Natural killer cell treated with Interleukin-12 subunit alpha and Interleukin-12 subunit beta and Interleukin-15 and Interleukin-18, amount 100 ng/mL, for 72 hours (primary cell): ENCODE measurements at places on chromosomes 7 and 10. TPM values are rescaled to one million over a fixed set of nuclear protein-coding genes. Genes with fewer than 3 reads are reported as not detected.

The SFMBT2 gene
- 101 TPM for total RNA-seq

The CYP3A7 gene
- total RNA-seq = not detected

The AHR gene
- total RNA-seq = 36.5 TPM

The IFIT3 gene
- total RNA-seq = 3.0 TPM

The SLC26A3 gene
- total RNA-seq = not detected

The TLL2 gene
- 2.8 TPM for total RNA-seq

The RNF133 gene
- not detected for total RNA-seq

The SRRM3 gene
- not detected for total RNA-seq

The XRCC2 gene
- 10.1 TPM for total RNA-seq

The DYDC2 gene
- total RNA-seq = not detected

DNA sequence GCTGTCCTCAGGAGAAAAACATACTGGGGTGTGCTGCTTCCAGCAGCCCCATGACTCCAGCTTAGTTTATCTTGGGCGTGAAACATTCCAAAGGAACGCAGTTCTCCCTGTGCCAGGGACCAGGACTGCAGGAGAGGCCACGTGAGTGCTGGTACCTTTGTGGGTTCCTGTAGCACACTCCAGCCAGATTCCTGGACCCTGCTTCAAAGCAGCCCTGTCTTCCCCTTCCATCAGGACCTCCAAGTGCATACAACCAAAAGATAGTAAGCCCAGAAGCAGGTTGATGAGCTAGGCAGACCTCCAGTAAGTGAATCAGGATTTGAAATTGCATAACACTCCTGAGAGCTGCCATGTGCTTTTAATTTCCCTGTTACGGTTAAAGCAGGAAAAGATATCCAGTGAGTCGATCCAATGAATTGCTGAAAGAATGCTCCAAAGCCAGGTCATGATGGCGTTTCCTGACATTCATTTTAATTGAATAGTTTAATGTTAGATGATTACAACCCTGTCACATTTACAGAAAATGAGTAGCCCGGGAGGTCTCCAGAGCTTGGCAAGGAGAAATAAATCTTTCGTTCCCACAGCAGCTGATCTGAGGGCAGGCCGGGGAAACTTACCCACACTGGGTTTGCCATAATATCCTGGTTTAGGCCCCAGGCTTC is 38.9 kb upstream of the CPXM2 start:
- DNase-seq = no peak

- DNase-seq = no peak
Measured at GRCh38 chr7:100620804-100621203, 8.5 kb downstream of the MOSPD3 start.

- DNase-seq = no peak
Measured at GRCh38 chr7:77415476-77415822, 700 bp downstream of the GSAP start.

- no peak for DNase-seq
Measured at GRCh38 chr7:82690929-82691328, 247.4 kb upstream of the CACNA2D1 start.

GRCh38 chr10:11864727-11865126 is 41.6 kb downstream of the PROSER2 start:
- no peak for DNase-seq

GRCh38 chr10:11164803-11165590 is 147.3 kb downstream of the CELF2 start:
- DNase-seq = peak; percentile 81

GRCh38 chr10:93775356-93775755 is 17.6 kb downstream of the LGI1 start:
- no peak for DNase-seq

- DNase-seq = no peak
Measured at GRCh38 chr10:89975771-89976170, 274.4 kb downstream of the KIF20B start.

- no peak for DNase-seq
Measured at GRCh38 chr7:39910108-39910869, 39.8 kb upstream of the CDK13 start.

DNA sequence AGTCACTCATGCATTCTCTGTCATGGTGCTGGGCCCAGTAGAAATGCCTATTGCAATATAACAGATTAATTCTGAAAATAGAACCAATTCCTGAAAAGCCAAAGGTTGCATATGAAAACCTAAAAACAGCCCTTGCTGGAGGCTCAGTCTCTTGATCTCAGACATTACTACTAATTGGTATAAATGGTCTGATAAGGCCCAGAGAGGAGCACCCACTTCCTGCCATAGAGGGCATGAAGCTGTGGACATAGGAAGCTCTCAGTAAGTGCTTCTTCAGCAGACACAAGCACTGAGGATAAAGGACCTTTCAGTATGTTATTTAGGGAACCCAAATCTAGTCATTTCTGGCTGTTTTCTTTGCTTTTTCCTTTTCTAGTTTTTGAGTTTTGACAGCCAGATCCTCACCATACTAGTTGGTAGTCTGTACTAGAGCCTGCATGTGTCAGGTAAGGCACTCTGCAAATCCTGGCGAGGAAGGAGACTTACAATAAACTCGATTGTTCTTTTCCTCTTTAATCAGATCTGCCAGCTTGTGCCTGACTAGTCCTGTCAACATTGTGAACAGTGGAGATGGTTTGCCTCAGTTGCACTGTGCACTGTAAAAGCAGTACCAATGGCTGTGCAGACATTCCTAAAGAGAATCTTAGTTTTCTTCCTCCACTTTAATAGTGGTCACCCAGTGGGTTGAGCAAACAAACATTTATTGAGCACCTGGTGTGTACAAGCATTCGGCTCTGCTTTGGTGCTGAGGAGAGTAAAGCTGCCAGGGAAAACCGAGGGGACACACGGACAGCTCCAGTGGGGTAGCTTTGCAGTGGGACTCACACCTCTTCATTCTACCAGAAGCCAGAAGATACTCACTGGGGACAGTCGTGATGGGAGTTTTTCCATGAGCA is 140.9 kb downstream of the CHN2 start:
- DNase-seq = no peak

DNA sequence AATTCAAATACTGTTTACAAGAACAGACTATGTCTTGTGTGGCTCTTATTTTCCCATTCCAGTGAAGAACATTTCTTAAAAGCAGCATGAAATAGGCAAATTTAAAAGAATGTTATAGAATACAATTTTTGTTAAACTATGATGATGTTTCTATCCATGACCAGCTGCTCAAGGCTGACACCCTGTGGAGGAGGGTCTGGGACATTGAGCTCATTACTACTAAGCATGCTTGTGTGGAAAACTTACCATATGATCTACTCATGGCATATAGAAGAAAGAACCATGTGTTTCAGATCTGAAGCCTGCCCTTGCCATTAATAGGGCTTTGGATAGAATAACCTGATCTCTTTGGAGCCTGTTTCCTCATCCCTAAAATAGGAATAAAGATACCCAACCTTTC is 125.0 kb downstream of the FOXP2 start:
- DNase-seq = no peak

DNA sequence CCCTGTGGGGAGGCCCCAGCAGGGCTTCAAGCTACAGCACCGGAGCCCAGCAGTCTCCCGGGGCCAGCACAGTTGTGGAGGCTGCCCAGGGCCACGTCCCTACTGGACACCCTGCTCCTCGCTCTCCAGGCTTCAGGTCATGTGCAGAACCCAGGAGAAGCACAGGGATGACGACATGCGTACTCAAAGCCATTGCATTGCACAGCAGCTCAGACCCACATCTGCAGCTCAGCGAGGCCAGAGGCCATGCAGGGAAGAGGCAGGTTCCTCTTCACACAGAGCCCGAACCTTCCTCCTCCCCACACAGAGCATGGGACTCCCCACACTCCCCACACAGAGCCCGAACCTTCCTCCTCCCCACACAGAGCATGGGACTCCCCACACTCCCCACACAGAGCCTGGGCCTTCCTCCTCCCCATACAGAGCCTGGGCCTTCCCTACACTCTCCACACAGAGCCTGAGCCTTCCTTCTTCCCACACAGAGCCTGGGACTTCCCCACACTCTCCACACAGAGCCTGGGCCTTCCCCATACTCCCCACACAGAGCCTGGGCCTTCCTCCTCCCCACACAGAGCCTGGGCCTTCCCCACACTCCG is 12.3 kb downstream of the CFAP46 start:
- DNase-seq = peak; percentile 60

- no peak for DNase-seq
Measured at GRCh38 chr10:77494327-77494726, 143.3 kb downstream of the KCNMA1 start.

DNA sequence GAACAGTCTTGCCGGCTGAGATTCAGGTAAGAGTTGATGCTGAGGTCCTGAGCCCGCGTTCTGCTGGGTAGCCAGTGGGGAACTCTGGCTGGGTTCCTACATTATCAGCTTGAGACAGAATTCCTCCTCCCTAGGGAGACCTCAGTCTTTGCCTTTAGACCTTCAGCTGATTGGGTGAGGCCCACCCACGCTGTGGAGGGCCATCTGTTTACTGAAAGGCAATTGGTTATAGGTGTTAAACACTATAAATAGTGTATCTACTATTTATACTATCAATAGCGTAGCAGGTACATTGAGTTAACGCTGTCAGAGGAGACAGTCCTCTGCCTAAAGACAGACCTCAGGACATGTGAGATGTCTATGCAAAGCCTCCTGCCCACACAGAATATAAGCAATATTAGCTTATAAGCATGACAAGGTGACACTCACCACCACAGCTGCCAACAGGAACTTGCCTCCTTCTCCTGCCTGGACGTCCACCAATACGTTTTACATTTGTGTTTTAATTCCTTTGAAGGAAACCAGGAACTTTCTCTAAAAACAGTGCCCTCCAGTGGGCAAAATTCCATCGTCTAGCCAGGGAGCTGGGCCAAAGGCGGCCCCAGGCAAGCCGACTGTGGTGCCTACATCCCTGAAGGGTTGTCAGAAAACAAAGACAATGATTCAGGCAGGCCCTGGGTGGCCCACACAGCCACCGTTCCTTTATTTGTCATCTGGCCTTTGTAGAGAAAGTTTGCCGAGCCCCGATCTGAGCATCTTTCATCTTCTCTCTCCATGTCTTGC is 58.8 kb downstream of the INSIG1 start:
- no peak for DNase-seq

DNA sequence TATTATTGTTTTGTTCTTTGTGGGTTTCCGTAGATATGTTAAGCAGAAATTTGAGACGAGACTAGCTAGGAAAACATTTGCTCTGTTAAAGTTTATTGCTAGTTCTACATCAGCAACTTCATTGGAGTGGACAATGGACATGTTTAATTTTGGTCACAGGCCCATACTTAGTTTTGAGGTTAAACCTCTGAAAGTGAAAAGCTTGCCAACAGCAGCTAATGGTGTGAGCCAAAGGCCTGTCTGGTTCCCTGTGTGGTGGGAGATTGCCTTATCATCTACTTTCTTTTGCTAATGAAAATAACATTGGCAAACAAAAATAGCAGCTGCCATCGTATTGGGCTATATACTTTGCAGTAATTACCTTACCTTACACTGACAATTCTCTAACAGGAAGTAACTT is 388.4 kb upstream of the FZD8 start:
- no peak for DNase-seq

GRCh38 chr10:119206603-119207365 is 587 bp upstream of the GRK5 start:
- DNase-seq = peak; percentile 79

- DNase-seq = no peak
Measured at GRCh38 chr10:102266670-102267069, 21.3 kb downstream of the GBF1 start.

DNA sequence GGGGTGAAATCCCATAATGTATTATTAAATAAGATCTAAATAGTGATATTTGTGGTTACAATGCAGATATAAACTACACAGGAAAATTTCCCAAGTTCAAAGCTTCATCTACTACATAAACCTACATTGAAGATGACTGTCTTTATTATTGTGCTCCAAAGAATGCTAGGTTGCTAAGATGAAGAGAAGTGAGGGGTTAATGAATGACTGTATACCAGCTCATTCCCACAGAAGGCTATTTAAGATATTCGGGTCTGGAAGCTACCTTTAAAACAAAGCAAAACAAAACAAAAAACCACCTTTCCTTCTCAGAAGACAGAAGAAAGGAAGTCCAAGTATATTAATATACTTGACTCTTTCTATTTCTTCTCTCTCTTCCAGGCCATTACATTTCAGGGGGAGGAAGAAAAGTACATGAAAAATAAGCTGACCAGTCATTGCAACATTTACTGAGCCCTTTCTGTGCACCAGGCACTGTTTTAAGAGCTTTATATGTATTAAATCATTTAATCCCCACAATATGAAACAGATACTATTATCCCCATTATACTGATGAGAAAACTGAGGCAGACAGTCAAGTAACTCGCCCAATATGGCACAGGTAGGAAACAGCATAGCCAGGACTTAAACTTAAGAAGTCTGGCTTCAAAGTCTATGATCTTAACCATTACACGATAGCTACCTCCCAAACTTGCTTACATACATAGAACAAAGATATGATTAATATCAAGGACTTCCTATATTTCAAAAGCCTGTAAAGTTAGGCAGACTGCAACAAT is 48.1 kb downstream of the TNPO3 start:
- no peak for DNase-seq

DNA sequence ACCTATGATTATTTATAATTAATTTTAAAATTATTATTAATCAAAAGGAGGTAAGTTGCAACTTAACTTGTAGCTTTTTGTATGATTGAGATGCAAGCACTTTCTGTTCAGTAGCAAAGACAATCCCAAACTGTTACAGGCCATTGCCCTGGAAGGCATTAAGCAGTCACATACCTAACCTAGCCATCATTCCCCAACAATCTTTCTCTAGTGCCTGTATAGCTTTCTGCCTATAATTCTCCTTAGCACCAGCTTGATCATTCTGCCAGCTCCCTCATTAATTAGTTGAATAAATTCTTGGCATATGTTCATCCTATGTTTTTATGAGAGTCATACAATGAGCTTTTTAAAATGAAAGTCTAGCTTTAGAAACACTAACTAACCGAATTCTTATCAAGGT is 178.9 kb upstream of the TMEM106B start:
- DNase-seq = no peak

DNA sequence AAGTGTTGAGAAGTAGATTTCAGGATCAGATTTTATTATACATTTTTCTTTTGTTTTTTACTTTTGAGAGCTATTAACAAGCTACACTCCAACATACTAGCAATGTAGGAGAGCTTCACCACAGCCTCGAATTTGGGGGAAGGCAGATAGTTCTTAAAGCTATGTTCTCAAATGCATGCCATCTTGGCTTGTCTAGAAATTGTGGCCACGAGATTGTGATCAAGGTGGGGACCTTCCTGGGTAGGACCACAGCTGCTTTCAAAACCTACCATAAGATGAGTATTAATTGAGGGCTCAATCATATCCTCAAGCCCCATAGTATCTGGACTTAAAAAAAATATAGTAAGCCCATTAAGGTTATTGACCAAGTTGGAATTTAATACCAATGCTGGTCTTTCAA is 27.9 kb upstream of the JAZF1 start:
- no peak for DNase-seq

- no peak for DNase-seq
Measured at GRCh38 chr7:10266976-10267375, 706.7 kb upstream of the PHF14 start.

- DNase-seq = no peak
Measured at GRCh38 chr10:133359554-133359971, 1.7 kb upstream of the FUOM start.
